CD4-positive, alpha-beta T cell treated with Interleukin-6 at 100 ng/mL for 8 hours (primary cell): ENCODE measurements at places on chromosomes 7 and 10.

GRCh38 chr7:81014266-81014665, 95.4 kb upstream of the SEMA3C start:
- DNase-seq: no peak

DNA sequence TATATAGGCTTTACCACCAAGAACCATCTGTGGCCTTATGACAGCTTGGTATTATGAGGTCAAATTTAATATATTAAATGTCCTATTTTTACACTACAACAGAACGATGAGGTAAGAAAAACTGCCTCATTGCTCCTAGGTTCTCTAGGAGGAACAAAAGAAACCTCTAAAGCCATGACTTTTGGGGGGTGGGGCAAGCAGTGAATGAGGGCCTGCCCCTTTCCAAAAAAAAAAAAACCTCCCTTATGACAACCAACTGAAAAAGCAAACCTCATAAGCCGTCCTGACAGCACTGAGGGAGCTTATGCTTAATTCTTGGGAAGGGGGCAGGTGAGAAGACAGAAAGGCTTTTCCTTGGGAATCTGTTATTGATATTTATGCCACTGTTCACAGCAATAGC, 116.6 kb downstream of the KMT2E start:
- no peak for DNase-seq

DNA sequence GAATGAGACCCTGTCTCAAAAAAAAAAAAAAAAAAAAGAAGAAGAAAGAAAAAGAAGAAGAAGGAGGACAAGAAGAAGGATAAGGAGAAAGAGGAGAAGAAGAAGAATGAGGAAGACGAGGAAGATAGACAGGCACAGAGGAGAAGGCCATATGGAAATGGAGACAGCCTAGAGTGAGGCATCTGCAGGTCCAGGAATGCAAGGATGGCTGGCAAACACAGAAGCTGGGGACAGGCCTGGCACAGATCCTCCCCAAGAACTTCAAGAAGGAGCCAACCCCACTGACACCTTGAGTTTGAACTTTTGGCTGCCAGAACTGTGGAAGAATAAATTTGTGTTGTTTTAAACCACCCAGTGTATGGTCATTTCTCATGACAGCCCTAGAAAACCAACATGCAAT, 38.9 kb downstream of the SPOCK2 start:
- DNase-seq: no peak

DNA sequence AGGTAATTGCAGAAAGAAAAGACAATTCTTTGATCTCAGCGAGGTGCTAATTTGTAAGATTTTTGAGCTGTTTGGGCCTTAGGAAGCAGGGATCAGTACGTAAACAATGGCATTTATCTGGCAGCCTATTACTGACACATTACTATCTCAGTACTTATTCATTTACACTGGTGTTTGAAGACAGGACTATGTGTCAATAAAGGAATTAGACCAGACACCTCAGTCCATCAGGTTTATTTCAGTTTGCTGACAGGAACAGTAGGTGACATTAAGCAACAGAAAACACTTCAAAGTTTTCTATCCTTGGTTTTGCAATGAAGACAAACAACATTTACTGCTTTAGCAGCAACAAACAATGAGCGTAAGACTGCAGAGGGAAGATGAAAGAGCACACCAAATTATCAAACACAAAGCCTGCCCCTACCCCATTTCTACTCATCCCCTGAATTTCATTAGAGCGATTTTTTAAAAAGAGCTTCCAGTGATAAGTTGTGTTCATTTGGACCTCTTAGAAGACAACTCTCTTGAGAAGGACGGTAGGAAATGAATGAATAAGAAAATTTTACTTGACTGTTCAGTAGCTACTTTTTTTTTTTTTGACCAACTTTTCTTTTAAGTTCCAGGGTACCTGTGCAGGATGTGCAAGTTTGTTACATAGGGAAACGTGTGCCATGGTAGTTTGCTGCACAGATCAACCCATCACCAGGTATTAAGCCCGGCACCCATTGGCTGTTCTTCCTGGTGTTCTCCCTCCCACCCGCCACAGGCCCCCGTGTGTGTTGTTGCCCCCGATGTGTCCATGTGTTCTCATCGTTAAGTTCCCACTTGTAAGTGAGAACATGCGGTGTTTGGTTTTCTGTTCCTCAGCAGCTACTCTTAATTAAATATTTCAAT, 138.8 kb downstream of the DKK1 start:
- DNase-seq: no peak

DNA sequence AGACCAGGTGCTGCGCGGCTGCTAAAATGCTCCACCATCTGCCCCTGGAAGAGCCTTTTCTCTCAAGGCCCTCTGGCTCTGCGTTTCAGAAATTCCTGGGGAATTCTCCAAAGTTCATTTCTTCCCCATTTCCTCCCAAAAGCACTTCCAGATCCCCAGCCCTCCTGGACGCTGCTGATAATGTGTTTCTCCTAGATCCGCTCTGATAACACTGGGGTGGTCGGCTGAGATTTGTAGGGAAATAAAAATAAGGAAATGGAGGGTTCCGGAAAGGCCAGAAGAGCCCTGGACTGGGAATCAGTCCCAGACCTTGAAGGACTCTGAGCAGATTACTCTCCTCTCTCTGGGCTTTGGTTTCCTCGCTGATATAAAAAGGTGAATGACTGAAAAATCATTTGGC, 28.1 kb downstream of the COL13A1 start:
- DNase-seq: no peak

DNA sequence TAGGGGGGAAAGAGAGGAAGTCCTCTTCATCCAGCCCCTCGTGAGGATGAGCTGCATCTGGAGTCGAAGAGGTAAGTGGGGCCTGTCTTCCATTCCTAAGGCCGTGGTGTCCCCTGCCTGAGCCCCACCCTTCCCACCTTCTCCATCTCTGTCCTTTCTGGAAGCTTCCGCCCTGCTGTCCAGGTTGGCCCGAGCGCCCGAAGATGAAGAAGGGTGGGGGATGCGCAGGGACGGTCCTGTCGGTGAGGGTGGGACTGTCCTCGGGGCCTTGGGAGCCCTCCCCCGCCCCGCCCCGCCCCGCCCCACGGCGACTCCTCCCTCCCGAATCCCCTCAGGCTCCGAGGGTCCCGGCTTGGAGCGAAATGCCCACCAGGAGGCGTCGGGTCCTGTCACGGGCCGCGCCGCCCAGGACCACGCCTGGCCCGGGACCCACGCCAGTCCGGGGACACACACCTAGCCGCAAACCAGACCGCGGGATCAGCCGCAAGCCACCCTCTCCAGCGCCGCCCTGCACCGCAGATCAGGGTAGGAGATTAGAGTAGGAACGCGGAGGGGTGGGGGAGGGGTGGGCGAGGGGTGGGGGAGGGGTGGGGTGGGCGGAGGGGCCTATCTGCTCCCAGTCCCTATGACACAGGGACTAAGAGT, 15.3 kb downstream of the GPRIN2 start:
- DNase-seq: no peak

DNA sequence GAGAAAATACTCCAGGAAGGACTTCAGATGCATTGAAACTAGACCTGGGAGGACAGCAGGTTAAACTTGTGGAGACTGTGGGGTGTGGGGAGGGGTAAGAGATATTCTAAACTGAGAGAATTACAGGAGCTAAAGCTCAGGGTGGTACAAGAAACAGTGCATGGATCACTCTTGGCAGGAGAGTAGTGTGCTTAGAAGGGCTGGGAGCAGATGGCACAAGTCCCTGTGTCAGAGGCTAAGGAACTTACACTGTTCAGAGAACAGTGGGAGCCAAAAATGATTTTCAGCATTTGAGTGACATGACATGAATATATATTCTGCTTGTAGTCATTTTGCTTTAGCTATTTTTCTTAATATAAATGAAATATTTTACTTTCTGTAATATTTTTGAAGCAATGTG, 36.0 kb upstream of the LAMB1 start:
- DNase-seq: no peak
